ENCODE measurements at places on chromosomes 4 and X.

- DNase-seq = no peak
Observed at GRCh38 chrX:55279832-55280231, 15.1 kb upstream of the PAGE3 start.

GRCh38 chr4:78179196-78179595, 122.1 kb downstream of the FRAS1 start:
- no peak for DNase-seq

DNA sequence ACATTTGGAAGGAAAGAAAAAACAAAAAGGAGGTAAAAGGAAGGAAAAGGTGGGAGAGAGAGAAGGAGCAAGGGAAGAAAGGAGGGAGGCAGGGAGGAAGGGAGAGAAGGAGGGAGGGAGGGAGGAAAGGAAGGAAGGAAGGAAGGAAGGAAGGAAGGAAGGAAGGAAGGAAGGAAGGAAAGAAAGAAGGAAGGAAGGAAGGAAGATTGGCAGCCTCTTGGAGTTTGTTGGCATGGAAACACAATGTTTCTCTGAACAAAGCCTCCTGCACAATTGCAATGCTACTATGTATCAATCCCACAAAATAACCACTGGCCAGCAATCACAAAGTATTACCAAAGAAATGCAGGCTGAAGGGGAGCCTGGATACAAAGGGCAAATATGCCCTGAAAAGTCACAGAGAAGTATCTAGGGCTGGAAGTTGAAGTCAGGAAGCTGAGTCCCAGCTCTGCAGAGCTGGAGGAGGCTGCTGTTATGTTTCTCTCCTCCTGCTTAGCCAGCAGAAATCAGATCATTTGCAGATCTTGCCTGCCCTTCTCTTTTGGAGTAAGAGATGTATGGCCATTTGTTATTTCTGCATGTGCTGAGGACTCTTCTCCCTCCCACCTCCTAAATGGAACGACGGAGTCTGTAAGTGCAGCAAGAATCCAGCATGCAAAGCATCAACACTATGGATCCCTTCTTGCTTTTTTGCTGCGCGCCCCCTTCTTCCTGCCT, 195.9 kb upstream of the LDB2 start:
- DNase-seq = no peak

- no peak for DNase-seq
Observed at GRCh38 chr4:113411496-113411938, 350.0 kb downstream of the CAMK2D start.

DNA sequence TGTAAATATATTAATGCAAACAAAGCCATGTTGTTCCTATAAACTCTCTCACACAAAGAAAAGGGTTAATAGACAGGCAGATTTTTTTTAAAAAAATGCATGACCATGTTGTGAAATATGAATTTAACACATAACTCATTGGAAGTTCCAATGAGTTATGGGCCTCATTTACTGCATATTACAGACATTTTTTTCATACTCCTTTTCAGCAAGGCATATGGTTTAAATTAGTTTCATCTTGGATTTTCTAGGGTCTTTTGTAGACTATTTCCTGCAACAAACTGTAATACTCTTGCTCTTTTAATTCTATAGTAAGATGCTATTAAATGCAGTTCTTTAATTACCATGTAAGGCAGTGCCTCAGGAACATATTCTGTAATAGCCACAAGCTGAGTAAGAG, 323.1 kb downstream of the GBA3 start:
- no peak for DNase-seq

- no peak for DNase-seq
Observed at GRCh38 chr4:158805635-158806471, 37.0 kb downstream of the FNIP2 start.

DNA sequence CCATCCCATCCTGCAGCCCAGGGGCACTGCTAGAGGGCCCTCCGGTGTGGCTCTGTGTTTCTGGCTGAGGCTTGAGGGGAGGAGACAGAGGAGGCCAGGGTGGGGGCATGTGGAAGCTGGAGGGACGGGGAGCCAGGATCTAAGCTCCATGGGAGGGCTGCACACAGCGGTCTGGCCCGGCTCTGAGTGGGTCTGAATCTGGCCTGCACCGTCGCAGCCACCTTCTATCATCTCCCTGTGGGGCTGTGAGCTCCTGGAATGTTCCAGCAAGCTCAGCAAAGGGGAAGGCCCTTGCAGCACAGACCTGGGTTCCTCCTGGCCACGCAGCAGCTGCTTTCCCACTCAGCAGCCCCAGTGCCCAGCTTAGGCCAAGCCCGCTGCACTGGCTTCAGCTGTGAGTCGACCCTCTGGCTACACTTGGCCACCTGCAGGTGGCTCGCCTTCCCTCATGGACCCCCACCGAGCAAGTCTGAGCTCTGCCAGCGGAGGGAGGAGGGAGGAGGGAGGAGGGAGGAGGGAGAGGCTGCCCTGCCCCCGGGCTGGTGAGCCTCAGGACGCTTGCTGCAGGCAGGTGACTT, 5.3 kb downstream of the NKX1-1 start:
- DNase-seq = no peak

DNA sequence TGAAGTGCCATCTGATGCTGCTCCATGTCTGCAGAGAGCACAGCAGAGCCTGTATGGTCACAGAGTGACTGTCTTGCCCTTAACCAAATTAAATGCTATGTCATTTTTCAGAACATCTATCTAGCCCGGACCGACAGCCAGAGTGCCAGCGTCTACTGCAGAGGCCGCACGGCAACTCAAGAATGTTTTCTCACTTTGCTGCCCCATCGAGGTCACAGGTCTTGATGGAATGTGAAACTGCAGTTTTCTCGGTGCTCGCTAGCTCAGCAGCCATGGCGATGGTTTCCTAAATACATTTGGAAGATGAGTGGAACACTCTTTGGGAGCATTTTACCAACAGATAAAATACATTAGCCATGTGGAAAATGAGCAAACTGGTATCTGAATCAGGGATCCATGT, 125.7 kb downstream of the ENPP6 start:
- DNase-seq = no peak

GRCh38 chr4:128566693-128567092, 242.8 kb upstream of the JADE1 start:
- DNase-seq = no peak

GRCh38 chr4:109574931-109575804, 15.1 kb downstream of the MCUB start:
- DNase-seq = no peak

- DNase-seq = no peak
Observed at GRCh38 chr4:25131926-25132325, 28.3 kb downstream of the SEPSECS start.

DNA sequence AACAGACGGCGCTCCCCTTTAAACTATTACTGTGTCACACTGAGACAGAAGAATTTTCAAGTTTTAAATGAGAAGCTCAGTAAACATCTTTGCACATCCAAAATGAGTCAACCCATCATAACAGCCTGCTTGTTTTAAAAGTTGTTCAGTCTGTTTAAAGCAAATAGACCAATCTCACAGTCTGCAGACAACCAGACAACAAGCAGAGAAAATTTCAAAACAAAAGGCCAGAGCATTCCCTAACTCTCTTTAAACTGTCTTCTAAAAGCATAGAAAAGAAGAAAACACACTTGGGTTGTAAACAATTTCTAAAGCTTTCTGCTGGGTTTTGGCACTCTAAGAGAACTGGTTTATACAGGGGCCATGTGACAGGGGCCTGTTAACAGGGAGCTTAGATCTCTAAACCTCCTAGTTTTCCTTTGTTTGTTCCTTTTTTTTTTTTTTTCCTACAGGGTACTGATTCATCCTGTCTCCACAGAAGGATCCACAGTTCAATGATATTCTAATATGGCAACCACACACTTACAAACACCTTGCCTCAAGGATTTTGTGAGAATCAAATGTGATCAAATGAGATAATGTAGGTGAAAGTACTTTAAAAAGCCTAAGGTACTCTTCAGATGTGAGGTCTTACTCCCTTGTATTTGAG, 100.8 kb upstream of the MAML3 start:
- no peak for DNase-seq

DNA sequence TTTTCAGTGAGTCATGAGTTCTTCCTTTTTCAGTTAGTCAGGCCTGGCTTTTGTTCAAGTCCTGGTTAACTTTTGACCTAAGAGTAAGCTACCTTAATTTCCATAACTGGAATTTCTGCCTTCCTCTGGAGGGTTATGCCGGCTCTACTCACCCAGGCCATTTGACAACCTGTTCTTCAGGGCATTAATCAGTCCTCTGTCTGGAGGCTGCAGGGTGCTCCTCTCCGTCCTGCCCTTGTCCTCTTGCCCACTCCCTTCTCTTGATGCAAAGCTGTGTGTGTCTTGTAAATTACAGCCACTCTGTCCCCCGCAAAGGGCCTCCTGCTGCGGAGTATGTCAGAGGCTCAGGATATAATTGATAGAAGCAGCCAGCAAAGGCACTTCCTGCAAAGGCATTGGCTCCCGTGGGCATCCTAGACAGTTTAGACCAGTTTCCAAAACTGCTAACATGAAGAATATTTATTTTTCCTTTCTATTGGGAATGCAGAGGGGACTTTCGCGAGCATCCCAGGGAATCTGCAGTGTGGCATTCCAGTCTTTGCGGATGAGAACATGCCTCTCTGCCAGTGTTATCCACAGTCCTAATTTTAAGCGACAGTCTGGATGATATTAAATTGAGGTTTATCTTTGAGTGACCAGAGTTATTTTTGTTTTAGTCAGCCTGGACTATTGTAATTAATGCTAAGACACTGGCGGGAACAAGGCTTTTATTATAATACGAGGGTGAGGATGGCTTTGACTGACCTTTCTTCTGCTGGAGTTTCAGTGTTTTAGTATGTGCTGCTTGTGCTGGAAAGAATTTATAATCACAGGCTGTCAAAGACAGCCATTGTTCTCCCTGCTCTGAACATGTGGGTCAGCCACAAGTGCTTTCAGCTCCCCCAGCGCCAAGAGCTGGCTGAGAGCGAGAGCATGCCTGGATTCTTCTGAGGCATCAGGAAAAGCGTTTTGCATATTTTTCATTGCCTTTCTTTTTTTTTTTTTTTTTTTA, 74.2 kb downstream of the LIMCH1 start:
- DNase-seq = no peak

- no peak for DNase-seq
Observed at GRCh38 chrX:10167573-10167972, 10.8 kb downstream of the CLCN4 start.

DNA sequence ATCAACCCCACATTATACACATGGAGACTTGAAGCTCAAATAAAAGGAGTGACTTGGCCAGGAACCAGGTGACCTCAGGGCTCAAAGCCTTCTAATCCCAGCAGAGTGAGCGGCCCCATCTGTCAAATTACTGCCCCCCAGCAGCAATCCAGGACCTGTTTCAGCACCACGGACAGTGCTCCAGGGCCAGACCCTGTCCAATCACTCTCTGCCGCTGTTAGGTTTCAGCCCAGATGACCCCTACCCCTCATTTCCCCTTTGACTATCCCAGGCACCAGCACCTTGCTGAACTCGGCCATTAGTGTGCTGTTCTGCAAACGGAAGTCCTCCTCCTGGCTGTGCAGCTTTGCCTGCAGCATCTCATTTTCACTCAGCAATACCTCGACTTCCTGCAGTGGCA, 5.1 kb downstream of the GRIPAP1 start:
- DNase-seq = no peak

DNA sequence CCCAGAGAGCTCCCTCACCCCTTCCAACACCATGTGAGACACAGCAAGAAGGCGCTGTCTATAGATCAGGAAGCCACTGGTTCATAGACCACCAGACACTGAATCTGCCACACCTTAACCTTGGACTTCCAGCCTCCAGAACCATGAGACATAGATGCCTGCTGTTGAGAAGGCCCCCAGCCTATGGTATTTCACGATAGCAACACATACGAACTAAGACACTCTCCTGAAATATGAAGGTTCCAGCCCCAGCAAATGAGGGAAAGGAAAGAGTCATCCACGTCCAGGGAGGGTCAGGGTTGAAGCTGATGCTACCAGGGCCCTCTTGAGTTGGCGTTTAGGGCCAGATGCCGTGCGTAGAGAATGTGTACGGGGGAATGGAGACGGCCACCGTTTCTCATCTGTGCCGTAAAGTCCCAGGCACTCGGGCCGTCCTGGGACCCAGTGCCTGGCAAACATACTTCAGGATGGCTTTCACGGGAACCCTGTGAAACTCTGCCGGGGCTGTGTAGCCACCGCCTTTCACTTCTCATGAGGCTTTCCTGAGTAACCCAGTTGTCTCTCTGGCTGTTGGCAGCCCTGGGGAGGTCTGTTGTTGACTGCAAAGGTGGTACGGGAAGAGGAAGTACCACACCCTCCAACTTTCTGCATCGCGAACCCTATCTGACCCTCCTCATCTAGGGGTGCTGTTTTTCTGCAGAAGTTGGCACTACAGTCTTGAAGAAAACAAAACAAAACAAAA, 17.7 kb upstream of the P2RY8 start:
- DNase-seq = no peak

- DNase-seq = no peak
Observed at GRCh38 chr4:121988950-121989349, 37.1 kb upstream of the TRPC3 start.

DNA sequence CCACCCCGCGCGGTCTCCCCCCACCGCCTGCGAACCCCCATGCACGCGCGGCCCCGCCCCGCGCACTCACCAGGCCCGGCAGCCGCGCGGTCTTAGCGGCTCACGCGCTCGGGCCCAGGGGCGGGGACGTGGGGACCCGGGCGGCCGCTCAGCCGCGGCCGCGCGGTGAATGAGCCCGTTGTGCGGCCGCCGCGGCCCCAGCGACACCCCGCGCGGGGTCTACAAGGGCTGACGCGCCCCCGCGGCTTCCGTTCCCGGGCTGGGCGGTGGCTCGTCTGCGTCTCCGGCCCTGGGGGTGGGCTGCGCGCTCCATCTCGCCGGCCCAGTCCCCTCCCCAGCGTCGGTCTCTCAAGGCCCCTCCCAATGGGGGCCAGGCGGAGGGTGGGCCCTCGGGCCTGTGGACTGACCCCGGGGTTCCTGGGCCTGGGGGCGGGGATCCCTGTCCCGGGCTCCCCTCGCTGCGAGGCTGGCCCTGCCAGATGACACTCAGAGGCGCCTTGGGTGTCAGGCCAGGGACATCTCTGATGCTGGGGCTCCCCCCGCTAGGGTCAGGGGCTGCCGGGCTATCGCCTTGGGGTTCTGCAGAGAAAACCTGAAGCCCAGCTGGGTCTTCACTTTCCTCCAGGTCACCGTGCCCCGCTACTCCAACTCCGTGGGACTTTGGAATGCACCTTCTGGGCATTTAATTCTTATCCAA, 4.3 kb upstream of the SLC26A1 start:
- no peak for DNase-seq

- DNase-seq = no peak
Observed at GRCh38 chr4:86089781-86090323, 270.0 kb downstream of the MAPK10 start.

DNA sequence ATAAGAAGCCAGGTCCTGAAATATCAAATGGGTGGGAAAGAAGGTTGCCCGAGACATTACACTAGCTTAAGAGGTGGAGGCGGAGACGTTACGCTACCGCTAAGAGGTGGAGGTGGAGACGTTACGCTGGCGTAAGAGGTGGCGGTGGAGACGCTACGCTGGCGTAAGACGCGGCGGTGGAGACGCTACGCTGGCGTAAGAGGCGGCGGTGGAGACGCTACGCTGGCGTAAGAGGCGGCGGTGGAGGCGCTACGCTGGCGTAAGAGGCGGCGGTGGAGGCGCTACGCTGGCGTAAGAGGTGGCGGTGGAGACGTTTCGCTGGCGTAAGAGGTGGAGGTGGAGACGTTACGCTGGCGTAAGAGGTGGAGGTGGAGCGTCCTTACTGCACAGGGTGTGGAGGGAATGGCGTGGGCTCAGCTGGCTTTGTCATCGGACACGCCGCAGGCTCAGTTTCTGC, 12.8 kb downstream of the CYP4V2 start:
- DNase-seq = no peak
